ENCODE measurements at places on chromosomes 6 and 20. TPM values are rescaled to one million over a fixed set of nuclear protein-coding genes. Genes with fewer than 3 reads are reported as not detected.

DNA sequence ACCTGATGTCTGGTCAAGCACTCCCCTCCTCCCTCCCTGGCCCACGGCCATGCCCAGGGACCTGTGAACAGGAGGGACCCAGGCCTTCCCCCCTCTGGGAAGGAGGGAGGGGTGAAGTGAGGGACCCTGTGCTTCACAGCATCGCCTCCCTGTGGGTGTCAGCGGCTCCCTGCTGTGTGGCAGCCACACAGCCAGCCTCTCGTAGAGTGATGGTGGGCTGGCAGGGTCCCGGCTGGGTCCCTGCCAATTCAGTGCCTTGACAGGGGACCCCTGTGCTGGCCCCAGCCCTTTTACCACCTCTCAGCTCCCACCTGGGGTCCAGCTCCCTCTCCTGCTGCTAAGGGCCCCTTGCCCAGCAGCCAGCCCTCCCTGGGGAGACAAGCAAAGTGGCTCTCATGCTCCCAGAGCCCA lies 31.3 kb upstream of the GRM4 start:
- no peaks in the 10 kb centered on the region for H3K36me3 ChIP-seq
- H3K4me1 ChIP-seq: no peaks in the 10 kb centered on the region
- H3K27me3 ChIP-seq: no peaks in the 10 kb centered on the region
- H3K4me3 ChIP-seq: no peak overlapping the region
- DNase-seq: no peak

Gene SOD2
- total RNA-seq: 264 TPM

DNA sequence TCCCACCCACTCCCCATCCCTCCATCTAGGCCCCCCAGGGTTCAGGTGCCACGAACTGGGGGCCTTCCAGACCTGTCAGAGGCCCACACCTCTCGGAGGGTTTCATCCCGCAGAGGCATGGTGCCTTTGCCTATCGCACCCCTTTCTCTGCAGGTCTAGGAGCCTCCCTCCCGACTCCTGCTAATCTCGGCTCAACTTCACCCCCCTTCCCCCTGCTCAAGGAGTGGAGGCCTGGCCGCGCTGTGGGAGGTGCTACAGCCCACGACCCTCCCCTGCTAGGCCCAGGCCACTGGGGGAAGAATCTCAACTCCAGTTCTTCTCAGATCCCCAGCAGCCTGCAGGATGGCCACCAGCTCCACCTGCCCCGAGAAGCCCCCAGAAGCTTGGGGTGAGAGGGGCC lies at the start of gene TULP1:
TSS of gene TULP1 (minus strand) at position 157 of the 400 bp plus-strand sequence. CDS start at position 119, 38 bp downstream.
- no peak for DNase-seq
- no peak within 1 kb of the TSS for H3K27ac ChIP-seq
- no peaks in the 10 kb centered on the region for H3K27me3 ChIP-seq

- H3K27ac ChIP-seq: no peak overlapping the region
- H3K36me3 ChIP-seq: no peaks in the 10 kb centered on the region
- no peak overlapping the region for H3K4me3 ChIP-seq
- no peaks in the 10 kb centered on the region for H3K27me3 ChIP-seq
- peaks cover 16% of the 10 kb centered on the region for H3K4me1 ChIP-seq
These were observed 570 bp upstream of the FANCE start for GRCh38 chr6:35451354-35452182.

DNA sequence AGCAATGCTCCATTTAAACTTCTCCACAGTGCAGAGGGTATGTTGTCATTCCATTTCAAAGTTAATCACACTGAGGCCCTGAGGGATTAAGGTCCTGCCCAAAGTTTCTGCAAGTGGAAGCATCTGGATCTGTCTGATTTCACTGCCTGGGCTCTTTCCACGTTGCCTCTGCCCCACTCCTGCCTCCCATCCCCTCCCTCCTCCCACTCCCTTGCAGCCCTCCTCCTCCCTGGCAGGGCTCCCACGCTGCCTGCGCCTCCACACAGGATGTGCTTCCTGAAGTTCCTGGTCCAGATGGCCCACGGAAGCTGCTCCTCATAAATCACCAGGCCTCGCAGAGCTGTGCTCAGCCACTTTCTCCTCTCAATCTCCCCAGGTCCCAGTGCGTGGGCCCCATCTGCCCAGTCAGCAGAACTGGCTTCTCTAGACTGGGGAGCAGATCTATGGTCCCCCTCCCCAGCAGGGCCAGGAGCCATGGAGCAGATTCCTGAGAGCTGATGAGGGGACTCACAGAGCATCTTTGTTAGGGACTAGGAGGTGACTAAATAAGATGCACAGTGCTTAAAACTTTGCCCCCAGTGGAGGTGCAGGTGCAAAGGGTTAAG lies 65.4 kb upstream of the MAFB start:
- H3K27ac ChIP-seq: no peak overlapping the region
- DNase-seq: peak; percentile 26

DNA sequence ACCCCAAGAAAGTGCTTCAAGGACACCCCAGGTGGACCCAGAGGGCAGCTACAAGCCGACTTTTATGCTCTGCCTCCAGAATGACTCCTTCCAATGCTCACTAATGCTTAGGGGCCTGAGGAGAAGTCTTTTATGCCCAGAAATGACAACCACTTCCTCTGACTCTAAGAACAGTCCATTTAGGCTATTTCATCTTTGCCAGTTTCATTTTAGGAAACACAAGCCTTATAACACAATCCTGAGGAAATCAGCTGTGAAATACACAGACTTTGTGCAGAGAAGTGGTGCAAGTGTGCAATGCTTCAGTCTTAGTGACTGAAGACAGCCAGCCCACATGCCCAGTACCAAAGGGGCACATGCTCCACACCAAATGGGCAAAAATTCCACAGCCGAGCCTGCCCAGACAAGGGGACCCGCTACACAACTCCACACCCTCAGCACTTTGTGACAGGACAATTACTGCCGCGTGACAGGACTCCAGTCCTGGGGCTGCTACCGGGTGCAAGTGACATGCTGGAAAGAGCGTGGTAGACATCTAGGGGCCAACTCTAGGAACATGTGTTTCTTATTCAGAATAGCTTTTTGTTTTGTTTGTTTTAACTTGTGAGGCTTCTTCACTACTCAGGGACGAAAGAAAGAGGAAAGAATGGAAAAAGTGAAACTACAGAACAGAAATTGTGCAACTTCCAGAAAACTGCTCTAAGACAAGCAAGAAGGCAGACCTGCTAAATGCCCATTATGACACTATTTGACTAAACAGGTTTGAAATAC lies 28.2 kb upstream of the PLAGL1 start:
- H3K4me1 ChIP-seq: no peaks in the 10 kb centered on the region
- H3K4me3 ChIP-seq: no peak overlapping the region
- peak overlapping the region; percentile 52 for H3K27ac ChIP-seq
- H3K27me3 ChIP-seq: no peaks in the 10 kb centered on the region

Gene ZNF391
- total RNA-seq: 4.3 TPM

- DNase-seq: no peak
- no peaks in the 10 kb centered on the region for H3K27me3 ChIP-seq
- no peak overlapping the region for H3K4me3 ChIP-seq
- H3K4me1 ChIP-seq: peaks cover 16% of the 10 kb centered on the region
These were observed 64.3 kb upstream of the CD93 start for GRCh38 chr20:23150304-23151007.

DNA sequence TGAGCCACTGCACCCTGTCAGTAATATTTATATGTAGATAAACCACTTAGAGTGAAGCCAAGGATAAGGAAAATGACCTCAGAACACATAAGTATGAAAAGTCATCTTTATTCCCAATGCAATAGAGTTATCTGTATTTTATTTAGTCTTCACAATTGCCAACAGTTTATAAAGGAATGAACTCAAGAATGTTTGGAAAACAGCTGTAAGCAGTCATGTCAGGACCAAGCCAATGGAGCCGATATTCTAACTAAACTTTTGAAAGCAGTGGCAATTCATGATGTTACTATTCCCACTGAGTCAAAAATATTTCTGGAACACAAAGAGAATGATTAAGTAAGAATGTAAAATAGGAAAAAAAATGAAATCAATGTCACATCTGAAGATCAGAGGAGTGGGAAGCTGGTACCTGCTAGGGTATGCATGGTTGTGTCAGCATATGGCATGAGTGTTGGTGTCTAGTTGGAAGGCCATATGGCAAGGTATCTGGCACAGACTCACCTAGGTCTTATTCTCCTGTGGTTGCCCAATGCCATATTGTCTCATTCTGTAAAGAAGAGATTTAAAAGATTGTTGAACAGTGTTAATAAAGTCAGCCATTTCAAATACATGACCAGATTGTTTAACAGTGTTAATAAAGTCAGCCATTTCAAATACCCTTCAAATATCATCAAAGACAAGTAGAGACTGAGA lies 118.2 kb downstream of the ADAT2 start:
- H3K36me3 ChIP-seq: no peaks in the 10 kb centered on the region
- H3K4me3 ChIP-seq: no peak overlapping the region
- H3K4me1 ChIP-seq: no peaks in the 10 kb centered on the region
- no peak for DNase-seq

DNA sequence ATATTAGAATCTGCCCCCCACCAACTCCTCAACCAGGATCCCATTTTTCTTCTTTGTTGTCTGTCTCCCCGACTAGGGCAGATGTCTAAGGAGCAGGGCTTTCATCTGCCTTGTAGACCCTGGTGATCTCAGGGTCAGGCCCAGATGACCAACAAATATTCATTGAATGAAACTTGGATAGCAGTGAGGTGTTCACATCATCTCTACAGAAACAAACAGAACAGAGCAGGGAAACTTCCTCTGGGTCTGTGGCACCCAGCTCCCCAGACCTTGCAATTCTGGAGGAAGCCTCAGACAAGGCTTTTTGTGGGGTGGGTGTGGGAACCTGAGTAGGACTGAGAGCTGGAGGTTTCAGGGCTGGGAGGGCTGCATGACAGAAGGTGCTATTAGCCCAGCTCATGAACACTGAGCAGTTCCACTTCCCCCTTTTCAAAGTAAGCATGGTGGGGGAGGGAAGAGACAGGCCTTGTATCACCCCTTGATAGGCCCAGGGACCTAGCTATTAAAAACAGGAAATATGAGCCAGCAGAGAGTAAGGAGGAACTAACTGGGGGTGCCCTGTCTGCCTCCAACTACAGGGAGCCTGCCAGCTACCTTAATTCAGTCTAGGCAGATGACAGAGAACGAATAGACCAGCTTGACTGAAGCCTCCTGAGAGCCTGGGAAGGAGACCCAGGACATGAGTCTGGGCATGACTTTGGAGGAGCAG lies 37.3 kb upstream of the TOP1 start:
- no peaks in the 10 kb centered on the region for H3K36me3 ChIP-seq
- no peaks in the 10 kb centered on the region for H3K27me3 ChIP-seq
- DNase-seq: no peak
- no peak overlapping the region for H3K4me3 ChIP-seq
- H3K27ac ChIP-seq: no peak overlapping the region
- no peaks in the 10 kb centered on the region for H3K4me1 ChIP-seq

- H3K4me3 ChIP-seq: no peak overlapping the region
- H3K4me1 ChIP-seq: peaks cover 24% of the 10 kb centered on the region
- no peaks in the 10 kb centered on the region for H3K27me3 ChIP-seq
- peak; percentile 31 for DNase-seq
- peak overlapping the region; percentile 78 for H3K27ac ChIP-seq
These were observed 40.1 kb downstream of the ILRUN start for GRCh38 chr6:34656378-34657036.

Gene TBXT
- not detected for total RNA-seq

DNA sequence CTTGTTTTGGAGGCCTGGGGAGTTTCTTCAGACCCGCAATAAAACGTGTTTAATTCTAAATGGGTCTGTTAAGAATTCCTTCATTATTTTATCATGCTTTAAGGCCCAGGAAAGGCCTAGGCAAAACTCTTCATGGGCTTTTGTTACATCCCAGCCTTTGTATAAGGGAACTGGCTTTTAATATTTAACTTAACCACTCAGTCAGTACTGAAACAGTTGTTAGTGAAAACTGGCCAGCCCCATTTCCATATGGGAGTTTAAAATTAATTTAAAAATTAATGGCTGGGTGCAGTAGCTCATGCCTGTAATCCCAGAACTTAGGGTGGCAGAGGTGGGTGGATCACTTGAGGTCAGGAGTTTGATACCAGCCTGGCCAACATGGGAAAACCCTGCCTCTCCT lies 213.2 kb upstream of the FKBP1C start:
- DNase-seq: no peak
- H3K36me3 ChIP-seq: no peaks in the 10 kb centered on the region
- H3K27ac ChIP-seq: peak overlapping the region; percentile 63
- no peaks in the 10 kb centered on the region for H3K27me3 ChIP-seq
- no peak overlapping the region for H3K4me3 ChIP-seq

DNA sequence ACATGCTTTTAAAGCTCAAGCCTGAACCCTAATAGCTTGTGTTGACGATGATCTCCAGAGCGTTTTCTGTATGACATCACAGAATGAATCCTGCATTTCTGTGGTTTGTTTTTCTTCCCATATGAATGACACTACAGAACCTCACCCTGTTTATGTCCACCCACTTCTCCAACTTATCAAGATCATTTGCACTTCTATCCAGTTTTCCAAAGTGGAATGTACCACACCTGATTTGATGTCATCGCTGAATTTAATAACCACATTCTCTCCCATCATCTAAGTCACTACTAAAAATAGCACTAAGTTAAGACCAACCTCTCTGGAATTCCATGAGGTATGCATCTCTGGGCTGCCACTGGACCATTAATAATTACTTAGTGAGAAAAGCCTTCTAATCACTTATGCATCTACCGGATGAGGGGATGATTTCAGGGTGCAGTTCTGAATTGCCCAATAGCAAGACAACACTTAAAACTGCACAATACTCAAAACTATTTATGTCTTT lies 33.3 kb upstream of the CITED2 start:
- no peak for DNase-seq
- H3K27ac ChIP-seq: peak overlapping the region; percentile 67
- H3K4me1 ChIP-seq: no peaks in the 10 kb centered on the region

GRCh38 chr6:110271732-110272022 lies 86.5 kb downstream of the METTL24 start:
- H3K36me3 ChIP-seq: no peaks in the 10 kb centered on the region
- H3K4me1 ChIP-seq: no peaks in the 10 kb centered on the region
- no peak overlapping the region for H3K27ac ChIP-seq
- DNase-seq: no peak
- no peaks in the 10 kb centered on the region for H3K27me3 ChIP-seq
- no peak overlapping the region for H3K4me3 ChIP-seq

DNA sequence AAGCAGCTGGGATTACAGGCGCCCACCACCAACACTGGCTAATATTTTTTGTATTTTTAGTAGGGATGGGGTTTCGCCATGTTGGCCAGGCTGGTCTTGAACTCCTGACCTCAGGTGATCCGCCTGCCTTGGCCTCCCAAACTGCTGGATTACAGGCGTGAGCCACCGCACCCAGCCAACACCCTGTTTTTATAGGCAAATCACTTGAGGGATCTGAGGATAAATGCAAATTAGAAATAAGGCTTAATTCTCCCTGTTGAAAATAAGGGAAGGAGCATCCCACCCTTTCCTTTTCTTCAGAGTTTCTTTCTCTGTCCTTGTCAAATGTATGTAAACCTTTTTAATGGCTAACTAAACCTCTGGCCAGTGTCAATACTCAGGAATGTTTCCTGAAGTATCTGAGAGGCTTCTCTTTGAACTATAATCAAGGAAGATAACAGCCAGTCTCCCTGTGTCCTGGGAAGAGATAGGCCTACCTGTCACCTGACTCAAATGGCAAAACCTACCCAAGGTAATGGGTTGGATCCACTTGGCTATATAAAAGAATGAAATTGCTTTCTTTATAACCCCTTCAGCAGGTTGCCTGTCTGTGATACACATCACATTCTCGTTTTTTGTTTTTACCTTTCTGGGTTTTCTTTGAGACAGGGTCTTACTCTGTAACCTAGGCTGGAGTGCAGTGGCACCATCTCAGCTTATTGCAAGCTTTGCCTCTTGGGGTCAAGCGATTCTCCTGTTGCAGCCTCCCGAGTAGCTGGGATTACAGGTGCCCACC lies 64.5 kb upstream of the TNFAIP3 start:
- H3K36me3 ChIP-seq: no peaks in the 10 kb centered on the region
- peak overlapping the region; percentile 86 for H3K27ac ChIP-seq
- H3K27me3 ChIP-seq: no peaks in the 10 kb centered on the region

Gene EEF1A2
- total RNA-seq: 23.5 TPM

Gene DEFB124
- total RNA-seq: not detected
